ENCODE measurements at places on chromosomes 1 and 21.

DNA sequence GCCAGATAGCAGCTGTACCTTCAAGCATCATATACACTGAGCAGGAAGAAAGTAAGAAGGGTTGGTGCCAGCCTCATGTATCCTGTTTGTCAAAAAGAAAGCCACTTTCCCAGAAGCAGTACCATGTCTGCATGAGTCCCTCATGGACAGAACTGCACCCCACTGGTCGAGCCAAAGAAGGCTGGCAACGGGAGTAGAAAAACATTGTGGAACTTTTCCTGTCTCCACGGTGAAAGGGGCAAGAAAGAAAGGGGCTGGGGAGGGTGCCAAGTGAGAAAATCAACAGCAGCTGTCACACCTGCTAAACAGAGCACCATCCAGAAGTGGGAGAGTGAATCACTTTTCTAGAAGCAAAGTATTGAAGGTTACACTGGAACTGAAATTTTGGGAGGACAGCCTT, 621.7 kb downstream of the LMO4 start:
- DNase-seq = peak; percentile 38

- DNase-seq = no peak
Observed at GRCh38 chr1:33322109-33322508, 1.2 kb upstream of the A3GALT2 start.

DNA sequence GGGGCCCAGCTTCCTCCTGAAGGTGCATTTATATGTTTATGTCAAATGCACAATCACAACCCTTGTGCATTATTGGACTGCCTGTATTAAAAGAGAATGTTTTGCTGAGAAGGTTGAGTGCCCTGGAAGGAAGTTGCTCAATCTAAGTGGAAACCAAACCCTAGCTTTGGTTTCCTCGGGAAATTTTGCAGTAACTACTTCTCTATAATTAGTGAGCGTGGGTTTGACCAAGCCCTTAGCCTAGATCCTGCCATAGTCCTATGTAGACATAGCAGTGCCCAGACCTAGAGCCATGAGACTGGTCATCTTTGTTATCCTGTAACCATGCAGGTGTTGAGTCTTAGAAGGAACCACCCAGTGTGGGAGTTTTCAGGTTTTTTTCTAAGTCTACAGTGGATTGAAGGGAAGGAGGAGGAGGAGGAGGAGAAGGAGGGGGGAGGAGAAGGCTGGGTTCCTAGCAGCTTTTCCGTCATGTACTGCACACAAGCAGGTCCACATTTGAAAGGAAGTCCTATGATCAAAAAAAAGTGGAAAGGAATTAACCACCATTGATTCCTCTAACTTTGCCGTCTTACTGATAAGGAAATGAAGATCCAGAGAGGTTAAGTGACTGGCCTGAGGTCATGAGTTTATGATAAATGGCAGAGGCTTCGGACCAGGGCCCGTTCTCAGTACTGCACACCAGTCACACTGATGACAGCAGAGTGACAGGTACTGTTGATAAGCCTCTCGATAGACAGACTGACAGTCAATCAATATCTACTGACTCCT, 72.2 kb upstream of the LYST start:
- no peak for DNase-seq

DNA sequence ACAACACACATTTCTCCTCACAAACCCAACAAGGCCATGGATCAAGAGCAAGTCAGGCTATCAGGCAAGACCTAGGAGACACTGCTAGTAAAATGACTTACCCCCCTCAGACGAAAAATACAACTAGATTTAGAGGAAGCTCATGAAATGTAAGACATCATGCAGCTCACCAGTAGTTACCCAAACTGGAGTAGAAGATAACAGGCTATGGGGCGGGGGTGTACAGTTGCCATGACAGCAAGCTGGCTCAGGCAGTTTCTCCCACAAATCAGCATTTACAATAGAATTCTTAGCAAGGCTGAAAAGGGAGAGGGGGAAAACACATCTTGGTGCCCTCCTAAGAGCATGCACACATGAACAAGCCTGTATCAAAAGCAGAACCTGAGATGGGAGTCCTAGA, 13.9 kb downstream of the TPM3 start:
- no peak for DNase-seq

DNA sequence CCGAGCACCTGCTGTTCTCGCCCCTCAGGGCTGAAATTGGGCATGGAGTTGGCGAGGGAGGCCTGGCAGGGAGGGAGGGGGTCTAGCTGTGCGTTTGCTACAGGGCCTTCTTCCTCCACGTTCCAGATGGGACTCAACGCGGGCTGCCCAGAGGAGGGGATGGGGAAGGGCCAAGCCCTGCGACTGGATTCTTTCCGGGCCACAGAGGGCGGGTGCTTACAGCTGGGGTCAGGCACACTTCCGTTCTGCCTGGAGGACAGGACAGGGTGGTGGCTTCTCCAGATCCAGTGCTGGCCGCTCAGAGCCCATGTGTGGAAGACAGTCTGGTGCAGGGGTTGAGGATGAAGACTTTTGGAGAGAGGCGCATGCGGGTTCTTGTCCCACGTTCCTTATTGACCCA, 90.0 kb downstream of the EDEM3 start:
- no peak for DNase-seq

- no peak for DNase-seq
Observed at GRCh38 chr1:151801846-151802245, 3.4 kb downstream of the LINGO4 start.

DNA sequence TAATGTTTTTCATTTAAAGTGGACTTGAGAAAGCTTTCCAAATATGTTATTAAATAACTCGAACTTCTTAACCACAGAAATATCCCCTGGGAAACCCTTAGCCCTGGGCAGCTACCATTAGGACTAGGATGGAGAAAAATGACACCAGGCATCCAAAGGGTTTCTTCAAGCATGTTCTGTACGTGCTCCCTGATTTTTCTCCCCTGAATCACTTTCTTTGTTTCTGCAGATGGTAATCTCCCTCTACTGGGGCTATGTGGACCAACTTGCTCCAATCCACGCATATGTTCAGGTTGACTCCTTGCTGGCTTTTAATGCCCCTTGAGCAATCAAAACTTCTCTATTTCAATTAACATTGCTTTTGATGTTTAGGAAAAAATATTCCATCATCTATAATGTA, 312.7 kb upstream of the C1orf87 start:
- DNase-seq = no peak

DNA sequence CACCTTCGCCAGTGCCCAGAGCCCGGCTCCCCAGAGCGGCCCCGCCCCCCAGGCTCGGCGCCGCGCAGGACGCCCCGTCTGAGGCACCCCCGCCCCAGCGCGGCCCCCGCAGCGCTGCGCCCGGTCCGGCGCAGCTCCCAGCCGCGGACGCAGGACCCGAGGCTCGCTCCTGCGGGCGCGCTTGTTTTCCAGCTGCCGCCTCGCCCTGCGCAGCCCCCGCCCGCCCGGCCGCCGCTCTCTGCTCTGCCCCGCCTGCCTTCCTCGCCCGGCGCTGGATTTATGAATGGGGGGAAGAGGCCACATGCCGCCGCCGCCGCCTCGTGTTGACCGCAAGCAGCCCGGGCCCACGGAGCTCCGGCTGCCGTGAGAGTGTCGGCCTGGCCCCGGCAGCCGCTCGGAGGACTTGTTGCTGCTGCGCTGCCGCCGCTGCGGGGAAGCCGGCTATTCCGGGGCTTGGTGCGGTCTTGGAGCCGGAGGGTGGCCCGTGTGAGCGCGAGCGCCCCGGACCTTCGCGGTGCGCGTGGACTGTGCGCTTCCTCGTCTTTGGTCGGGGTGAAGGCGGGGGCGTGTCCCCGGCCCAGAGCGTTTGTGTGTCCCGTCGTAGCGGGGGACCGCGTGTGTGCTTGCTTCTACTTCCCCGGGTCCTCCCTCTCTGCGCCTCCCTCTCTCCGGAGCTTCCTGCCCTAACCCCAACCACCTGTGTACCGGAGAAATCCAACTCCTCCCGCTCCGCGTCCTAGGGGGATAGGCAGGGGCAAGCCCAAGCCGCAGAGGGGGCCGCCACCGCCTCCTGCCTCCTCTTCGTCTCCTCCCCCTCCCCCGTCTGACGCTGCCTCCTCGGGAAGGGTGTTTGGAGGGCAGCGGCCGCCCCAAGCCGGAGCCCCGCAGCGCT, 736 bp downstream of the KCNC4 start:
- DNase-seq = peak; percentile 58

GRCh38 chr1:158290321-158290844, 660 bp downstream of the CD1C start:
- no peak for DNase-seq
